ENCODE measurements at places on chromosomes 1 and 21. TPM values are rescaled to one million over a fixed set of nuclear protein-coding genes. Genes with fewer than 3 reads are reported as not detected.

Gene TFF1
- 136 TPM for total RNA-seq

GRCh38 chr1:84489766-84490165 is 10.7 kb downstream of the RPF1 start:
- DNase-seq = no peak

DNA sequence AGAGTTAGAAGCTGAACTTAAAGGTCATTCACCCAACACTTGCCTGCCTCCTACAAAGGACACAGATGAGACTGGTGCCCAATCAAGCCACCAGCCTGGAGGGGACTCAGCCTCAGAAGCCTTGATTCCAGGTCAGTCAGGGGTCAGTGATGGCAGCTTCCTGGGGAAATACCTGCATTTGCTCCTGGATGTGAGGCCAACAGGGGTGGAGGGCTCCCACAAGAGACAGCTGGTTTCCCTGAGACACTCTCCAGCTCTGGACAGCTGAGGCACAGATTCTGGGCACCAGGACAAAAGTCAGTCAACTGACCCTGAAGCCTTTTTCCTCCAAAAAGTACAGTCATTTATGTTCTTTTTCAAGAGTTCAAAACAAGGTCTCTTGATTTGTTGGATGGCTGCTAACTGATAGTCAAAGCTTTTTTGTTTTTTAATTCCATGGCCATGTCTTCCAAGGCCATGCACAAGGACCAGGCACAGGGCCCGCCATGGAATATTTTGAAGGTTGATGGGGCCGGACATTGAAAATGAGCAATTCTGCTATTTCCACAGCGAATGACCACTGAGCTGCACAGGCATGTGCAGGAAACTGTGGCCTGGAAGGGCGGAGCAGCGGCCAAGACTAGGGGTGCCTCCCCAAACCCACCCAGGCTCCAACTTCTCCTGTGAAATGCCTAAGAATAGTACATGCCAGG is 1.8 kb downstream of the C2CD2 start:
- no peak for DNase-seq

GRCh38 chr1:157978586-157979403 is 14.7 kb upstream of the KIRREL1 start:
- DNase-seq = no peak

DNA sequence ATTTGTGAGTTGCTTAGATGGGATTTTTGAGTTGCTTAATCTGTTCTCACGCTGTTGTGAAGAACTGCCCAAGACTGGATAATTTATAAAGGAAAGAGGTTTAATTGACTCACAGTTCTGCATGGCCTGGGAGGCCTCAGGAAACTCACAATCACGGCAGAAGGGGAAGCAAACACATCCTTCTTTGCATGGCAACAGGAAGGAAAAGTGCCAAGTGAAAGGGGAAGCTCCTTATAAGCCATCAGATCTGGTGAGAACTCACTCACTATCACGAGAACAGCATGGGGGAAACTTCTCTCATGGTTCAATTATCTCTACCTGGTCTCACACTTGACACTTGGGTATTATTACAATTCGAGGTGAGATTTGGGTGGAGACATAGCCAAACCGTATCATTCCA is 10.3 kb downstream of the CLIC6 start:
- DNase-seq = no peak

GRCh38 chr1:69400128-69400527 is 167.6 kb upstream of the LRRC7 start:
- no peak for DNase-seq

DNA sequence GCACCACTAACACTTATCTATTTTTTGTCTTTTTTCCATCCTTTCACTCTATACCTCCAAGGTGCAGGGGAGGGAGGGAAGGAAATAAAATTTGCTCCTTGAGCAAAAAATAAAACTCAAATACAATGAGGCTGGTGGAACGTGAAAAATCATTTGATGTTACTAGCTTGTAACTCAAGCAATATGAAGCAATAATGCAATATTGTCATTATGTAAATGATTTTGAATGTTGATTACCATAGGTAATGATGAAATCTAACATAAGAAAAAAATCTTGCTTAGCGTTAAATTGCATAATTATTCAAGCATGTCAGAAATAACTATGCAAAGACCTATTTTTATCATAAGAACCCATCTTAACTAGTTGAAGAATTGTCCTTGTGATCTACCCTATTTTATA is 277.7 kb downstream of the KCTD3 start:
- DNase-seq = no peak

Gene CHIA
- total RNA-seq = 1.9 TPM

- DNase-seq = no peak
Observed at GRCh38 chr21:42382915-42383314, 12.9 kb downstream of the TMPRSS3 start.

Gene MTHFR
- total RNA-seq = 30.1 TPM

DNA sequence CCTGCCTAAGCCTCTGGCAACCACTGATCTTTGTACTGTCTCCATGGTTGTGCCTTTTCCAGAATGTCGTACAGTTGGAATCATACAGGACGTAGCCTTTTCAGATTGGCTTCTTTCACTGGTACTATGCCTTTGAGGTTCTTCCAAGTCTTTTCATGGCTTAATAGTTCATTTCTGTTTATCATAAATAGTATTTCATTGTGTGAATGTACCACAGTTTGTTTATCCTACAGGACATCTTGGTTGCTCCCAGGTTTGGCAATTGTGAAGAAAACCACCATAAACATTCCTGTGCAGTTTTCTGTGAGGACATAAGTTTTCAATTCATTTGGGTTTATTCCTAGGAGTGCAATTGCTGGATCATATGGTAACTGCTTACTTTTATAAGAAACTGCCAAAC is 190.6 kb upstream of the RAB4A start:
- no peak for DNase-seq

Measured in type B pancreatic cell (in vitro differentiated cells).